ENCODE measurements at places on chromosomes 12 and 14.
A peak's percentile ranks its signal among the peaks of the same experiment; 100 is the strongest.

DNA sequence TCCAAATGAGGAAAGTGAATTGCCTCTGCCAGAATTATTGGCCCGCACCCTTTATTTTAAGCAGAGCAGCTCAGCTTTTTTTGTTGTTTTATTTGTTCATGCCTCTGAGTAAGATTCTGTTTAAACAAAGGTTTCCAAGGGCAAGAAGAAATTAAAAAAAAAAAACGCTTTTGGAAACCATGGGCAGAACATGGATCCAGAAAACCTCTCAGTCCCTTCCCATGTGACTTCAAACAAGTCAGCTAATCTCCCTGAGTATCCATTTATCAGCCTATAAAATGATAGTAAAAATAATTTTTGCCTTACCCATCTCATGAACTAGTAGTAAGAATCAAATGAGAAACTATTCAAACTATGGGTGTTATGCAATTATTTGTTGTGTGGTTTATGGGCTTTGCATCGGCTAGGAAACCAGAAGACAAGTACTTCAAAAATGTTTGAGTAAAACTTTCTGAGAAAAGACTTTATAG is 27.6 kb downstream of the KITLG start:
- H3K27ac ChIP-seq: no peak overlapping the region
- H3K4me3 ChIP-seq: no peak overlapping the region
- H3K4me1 ChIP-seq: peaks cover 3% of the 10 kb centered on the region
- no peak for DNase-seq
- no peaks in the 10 kb centered on the region for H3K36me3 ChIP-seq

- DNase-seq: no peak
- H3K27ac ChIP-seq: peak within 1 kb of the TSS; percentile 54
- peak within 1 kb of the TSS; percentile 41 for H3K4me3 ChIP-seq
These were observed at the start of gene LIN7A for GRCh38 chr12:80937391-80938238. TSS of gene LIN7A (minus strand) at chr12:80937934. CDS start at chr12:80937722, 212 bp downstream.

DNA sequence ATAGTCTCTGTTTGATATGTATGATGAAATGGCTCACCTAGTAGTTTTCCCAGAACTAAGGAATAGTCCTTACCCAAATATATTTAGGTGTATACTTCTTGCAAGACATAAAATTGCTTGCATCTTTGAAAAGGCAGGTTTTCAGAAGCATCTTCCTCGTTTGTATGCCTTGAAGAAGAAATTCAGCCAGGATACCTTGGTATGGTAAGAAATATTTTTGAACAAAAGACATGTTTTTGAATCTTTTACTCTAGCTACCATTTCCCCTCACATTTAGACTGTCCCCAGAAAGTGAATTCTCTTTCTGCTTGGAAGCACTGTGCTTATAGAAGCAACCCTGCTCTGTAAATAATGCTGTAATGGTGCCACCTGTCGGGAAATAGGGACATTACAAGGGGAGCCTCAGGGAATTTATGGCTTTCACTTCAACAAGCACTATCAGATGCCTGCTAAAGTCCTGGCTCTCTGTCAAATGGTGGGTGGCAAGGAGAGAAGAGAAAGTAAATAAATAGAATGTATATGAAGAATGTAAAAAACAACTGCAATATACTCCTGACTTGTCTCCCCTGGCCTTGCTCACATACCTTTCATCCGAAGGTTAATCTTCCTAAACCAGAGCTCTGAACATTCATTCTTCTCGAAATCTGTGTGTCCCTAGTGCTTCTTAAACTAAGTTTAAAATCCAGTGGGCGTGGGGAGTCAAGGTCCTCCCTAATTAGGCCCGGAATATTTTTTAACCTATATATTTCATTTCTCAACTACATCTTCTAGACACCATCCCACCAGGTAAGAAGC is 6.1 kb downstream of the CCDC184 start:
- H3K27me3 ChIP-seq: no peaks in the 10 kb centered on the region
- DNase-seq: peak; percentile 90
- H3K27ac ChIP-seq: no peak overlapping the region
- H3K36me3 ChIP-seq: no peaks in the 10 kb centered on the region
- H3K4me3 ChIP-seq: no peak overlapping the region
- H3K4me1 ChIP-seq: no peaks in the 10 kb centered on the region

GRCh38 chr12:64256166-64256800 is 34.2 kb upstream of the KICS2 start:
- no peaks in the 10 kb centered on the region for H3K36me3 ChIP-seq
- peak; percentile 71 for DNase-seq
- no peaks in the 10 kb centered on the region for H3K27me3 ChIP-seq
- no peak overlapping the region for H3K27ac ChIP-seq
- no peak overlapping the region for H3K4me3 ChIP-seq

- H3K36me3 ChIP-seq: no peaks in the 10 kb centered on the region
- peak overlapping the region; percentile 86 for H3K27ac ChIP-seq
- no peak for DNase-seq
- H3K27me3 ChIP-seq: no peaks in the 10 kb centered on the region
- peak overlapping the region; percentile 97 for H3K4me3 ChIP-seq
These were observed 574 bp downstream of the PAWR start for GRCh38 chr12:79690142-79690637.

DNA sequence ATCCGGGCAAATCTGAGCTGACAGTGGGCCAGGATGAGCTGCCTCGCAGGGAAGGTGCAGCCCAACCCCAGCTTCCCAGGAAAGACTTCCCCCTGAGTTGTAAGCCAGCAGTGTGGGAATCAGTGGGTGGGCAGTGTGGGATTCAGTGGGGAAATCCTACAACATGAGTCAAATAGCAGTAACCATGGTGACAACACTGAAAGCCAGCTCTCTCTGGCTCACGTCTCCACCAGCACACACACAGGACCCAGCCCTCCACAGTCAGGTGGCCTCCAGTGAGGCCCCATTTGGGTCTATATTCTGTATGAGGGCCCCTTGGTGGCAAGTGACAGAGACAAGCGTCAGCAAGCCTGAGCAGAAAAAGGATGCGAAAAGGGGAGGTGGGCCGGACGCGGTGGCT is 6.0 kb upstream of the LGALS3 start:
- no peak overlapping the region for H3K4me3 ChIP-seq
- no peaks in the 10 kb centered on the region for H3K27me3 ChIP-seq
- H3K36me3 ChIP-seq: no peaks in the 10 kb centered on the region
- peaks cover 97% of the 10 kb centered on the region for H3K4me1 ChIP-seq

- no peak overlapping the region for H3K27ac ChIP-seq
- no peaks in the 10 kb centered on the region for H3K36me3 ChIP-seq
- no peak overlapping the region for H3K4me3 ChIP-seq
- H3K27me3 ChIP-seq: no peaks in the 10 kb centered on the region
These were observed 11.7 kb downstream of the ITPR2 start for GRCh38 chr12:26821212-26821701.

DNA sequence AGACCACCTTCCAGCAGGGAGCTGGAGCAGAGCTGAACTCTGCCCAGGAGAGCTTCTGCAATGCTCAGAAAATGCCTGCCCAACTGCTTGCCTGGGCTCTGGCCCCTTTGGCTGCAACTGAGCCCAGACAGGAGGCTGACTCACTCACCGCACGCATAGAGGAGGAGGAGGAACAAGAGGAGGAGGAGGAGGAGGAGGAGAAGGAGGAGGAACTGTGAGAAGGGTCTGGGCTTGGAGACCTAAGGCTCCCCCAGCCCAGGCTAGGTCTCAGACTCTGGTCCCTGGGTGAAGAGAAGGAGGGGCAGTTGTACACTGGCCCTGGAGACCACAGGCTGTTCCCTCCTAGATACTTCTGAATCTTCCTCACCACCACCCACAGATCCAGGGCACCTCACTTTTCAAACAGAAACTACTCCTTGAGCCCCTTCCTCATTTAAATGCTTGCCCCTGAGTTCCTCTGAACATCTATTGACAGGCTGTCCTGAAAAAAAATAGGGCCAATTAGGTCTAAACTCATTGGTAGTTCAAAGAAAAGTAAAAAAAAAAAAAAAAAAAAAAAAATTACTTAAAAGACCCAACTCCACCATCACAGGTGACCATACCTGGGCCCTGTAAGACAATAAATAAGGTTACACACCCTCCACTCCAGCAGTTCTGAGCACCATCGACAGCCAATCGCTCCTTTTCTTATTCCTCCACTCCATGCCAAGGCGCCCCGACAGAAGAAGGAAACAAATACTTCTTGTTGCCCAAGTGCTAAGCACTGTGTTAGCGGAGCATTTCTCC is 674 bp downstream of the VDR start:
- H3K4me1 ChIP-seq: no peaks in the 10 kb centered on the region
- peak overlapping the region; percentile 86 for H3K27ac ChIP-seq
- peak overlapping the region; percentile 72 for H3K4me3 ChIP-seq
- peaks cover 3% of the 10 kb centered on the region for H3K36me3 ChIP-seq
- DNase-seq: peak; percentile 84

DNA sequence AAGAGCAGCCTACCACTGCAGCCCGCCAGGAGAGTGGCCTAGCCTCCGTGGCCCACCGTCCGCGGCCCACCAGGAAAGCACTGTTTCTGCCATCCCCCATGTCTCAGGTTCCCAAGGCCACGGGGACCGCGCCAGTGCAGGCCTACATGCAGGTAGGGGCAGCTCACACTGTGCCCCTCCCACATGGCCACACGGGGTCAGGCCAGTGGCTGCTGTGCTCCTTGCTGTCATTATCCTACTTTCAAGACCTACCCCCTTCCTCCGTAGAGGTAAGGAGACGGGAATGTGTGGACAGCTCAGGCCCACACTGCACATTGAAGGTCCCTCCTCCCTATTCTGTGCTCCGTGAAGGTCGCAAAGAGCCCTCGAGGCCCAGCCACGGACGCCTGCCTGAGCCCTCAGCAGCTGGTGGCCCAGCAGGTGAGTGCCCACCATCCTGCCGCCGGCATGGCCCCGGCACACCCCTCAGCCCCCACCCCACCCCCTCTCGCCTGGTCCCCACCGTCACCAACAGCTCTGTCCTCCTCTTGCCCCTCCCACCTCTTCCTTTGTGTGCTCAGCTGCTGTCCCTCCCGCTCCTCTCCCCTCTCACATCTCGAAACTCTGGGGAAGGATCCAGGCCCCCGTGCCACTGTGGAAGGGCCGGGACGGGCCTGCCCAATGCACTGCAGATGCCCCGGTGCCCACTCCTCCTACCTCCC is 10.0 kb downstream of the DDX51 start:
- H3K4me3 ChIP-seq: no peak overlapping the region
- H3K27me3 ChIP-seq: no peaks in the 10 kb centered on the region
- DNase-seq: no peak
- no peaks in the 10 kb centered on the region for H3K4me1 ChIP-seq
- no peak overlapping the region for H3K27ac ChIP-seq

DNA sequence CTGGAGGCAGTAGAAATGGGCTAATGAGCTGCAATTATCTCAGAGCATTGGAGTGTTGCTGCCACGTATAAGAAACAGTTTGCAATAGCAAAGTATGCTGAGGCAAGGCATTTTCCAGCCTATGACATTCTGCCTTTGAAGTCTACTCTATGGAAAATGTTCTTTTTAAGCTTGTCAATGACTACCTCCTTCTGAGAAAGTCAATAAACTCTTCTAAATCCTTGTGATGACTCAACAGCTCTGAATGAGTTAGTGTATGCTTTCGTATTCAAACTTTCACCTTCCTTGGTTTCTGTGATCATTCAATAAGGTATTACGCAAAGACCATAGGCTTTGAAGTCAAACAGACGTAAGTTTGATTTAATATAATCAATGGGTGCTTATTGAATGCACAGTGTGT is 111.2 kb downstream of the CAPZA3 start:
- no peaks in the 10 kb centered on the region for H3K36me3 ChIP-seq
- no peak overlapping the region for H3K27ac ChIP-seq
- H3K4me3 ChIP-seq: no peak overlapping the region
- no peaks in the 10 kb centered on the region for H3K27me3 ChIP-seq

DNA sequence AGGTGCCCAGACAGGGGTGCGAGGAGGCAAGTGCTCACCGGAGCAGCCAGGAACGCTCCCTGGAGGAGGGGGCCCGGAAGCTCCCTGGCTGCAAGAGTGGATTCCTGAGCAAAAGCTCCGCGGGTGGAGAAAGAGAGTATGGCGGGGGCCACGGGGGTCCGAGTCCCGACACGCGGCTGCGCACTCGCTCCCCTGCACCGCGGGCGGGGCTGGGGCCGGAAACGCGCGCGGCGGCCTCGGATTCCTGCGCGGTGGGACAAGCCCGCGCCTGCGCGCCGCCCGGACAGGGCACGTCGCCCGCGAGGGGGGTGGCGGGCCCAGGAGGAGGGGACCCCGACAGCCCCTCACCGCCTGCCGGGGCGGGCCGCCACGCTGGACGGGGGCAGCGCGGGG is 27.8 kb upstream of the GPR132 start:
- H3K27me3 ChIP-seq: peaks cover 5% of the 10 kb centered on the region
- H3K27ac ChIP-seq: peak overlapping the region; percentile 99
- peak overlapping the region; percentile 71 for H3K4me3 ChIP-seq
- DNase-seq: peak; percentile 74
- H3K36me3 ChIP-seq: peaks cover 27% of the 10 kb centered on the region
- peaks cover 3% of the 10 kb centered on the region for H3K4me1 ChIP-seq

DNA sequence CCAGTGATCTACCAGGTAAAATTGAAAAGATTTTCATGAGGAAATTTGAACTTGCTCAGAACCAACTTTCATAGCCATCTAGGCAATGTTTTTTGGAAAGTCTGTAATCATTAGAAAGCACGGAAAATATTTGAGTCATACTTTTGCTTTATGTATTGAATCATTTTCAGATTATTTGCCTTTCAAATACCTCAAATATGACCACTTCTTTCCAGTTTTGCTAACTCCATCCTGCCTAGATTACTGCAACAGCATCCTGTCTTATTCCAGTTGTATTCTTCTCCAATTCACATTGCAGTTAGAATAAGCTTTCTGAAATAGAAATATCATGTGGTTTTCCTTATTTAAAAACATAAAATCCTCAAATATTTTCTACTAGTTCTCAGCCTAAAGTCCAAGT is 239.8 kb upstream of the FAR2 start:
- no peaks in the 10 kb centered on the region for H3K36me3 ChIP-seq
- H3K27ac ChIP-seq: no peak overlapping the region
- no peaks in the 10 kb centered on the region for H3K4me1 ChIP-seq
- no peak for DNase-seq
- no peaks in the 10 kb centered on the region for H3K27me3 ChIP-seq
- no peak overlapping the region for H3K4me3 ChIP-seq

DNA sequence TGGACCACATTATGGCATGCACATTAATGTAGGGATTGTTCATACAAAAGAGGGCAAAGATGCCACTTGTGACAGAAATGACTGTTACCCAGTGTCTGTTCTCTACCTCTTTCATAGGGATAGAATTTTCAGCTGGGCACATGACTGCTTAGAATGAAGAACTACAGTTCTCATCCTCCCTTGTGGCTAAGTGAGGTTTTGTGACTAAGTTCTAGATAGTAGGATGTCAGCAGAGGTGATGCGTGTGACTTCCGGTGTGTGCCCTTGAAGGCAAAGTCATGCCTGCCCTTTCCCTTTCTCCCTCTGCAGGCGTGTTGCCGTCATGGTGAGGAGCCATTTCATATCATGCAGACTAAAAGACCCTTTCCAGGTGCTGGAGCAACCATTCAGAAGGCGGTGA is 99.3 kb downstream of the CACNA1C start:
- no peaks in the 10 kb centered on the region for H3K36me3 ChIP-seq
- no peaks in the 10 kb centered on the region for H3K4me1 ChIP-seq
- DNase-seq: no peak
- no peak overlapping the region for H3K4me3 ChIP-seq

DNA sequence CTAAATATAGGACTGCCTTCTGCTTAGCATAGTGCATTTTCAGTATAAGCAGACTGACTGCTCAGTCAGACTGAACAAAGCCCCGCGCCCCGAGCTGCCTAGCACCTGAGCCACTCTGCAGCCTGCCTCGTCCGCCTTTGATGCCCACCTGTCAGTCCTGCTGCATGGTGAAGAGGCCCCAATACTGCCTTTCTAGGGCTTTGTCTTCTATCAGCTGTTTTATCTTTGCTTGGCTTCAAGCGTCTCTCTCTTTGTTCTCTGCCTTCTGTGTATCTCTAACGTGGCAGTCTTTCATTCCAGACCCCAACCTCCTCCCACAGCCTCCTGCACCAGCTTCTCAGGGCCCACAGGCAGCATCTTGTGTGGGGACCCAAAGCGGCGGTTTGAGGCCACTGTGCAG is 1001.0 kb downstream of the VRK1 start:
- H3K27ac ChIP-seq: no peak overlapping the region
- no peak overlapping the region for H3K4me3 ChIP-seq
- DNase-seq: no peak
- H3K36me3 ChIP-seq: no peaks in the 10 kb centered on the region
